ENCODE measurements at places on chromosomes 6 and 20.

GRCh38 chr20:47221036-47221625, 135.4 kb downstream of the ZMYND8 start:
- DNase-seq, result no peak

GRCh38 chr6:41546475-41546865, 289 bp downstream of the FOXP4 start:
- no peak for DNase-seq

- DNase-seq, result no peak
These were observed 52.4 kb upstream of the TBC1D7 start for GRCh38 chr6:13380761-13381160.

DNA sequence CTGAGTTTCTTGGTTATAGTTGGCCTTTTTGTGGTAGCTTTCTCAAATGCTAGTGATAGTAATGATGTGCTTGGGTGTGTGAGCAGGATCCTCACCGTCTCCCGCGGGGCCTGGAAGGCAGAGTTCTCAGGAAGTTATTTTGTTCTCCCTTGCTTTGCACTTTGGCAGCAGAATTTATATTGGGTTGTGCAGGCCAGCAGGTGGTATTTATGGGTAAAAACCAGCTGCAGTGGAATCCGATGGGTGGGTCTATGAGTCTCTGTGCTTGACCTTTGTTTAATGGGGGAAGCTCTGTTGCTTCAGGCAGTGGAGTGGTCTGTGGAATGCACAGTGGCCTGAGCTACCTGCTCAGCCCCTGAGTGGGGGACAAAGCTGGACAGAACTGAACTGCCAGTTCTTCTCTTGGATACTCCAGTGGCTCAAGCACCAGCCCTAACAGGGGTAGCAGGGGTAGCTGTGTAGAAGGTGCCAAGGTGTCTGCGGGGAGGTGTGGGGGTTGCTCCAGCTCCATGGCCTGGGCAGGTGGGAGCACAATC, 27.3 kb downstream of the IGF2R start:
- DNase-seq, result no peak

DNA sequence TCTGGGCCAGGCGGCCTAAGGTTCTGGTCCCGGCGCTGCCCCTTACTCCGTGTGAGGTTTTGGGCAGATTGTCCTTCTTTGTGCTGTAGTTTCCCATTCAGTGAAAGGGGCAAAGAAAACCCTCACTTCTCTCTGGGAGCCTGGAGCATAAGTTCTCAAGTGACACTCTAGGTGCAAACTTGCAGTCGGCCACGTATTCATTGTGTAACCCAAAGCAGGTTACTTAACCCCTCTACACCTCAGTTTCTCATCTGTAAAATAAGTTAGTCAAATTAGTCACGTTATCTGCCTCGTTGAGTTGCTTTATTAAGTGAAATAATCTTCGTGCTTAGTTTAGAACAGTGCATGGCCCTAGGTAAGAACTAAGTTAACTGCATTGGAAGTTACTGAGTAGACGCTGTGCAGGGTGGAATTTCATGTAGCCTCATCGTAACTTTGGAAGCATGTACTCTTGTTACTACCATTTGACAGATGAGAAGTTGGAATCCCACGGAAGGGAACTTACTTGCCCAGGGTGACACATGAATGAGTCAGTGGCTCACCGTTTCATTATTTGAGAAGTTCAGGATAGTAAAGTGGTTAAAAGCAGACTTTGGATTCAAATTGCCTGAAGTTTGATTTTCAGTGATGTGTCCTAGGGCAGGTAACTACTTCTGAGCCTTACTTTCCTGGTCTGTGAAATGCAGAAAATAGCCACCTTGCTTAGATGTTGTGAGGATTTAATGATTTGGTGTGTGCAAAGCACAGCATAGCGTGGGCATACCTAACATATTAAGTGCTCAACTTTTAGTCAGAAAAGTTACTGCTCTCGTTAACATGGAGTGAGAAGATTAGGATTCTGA, 556 bp upstream of the MROH8 start:
- DNase-seq, result no peak

All from cortex of kidney (tissue), 1 donor.